Uterus (tissue), 4 donors: ENCODE measurements at places on chromosomes 6 and 20.
A peak's percentile ranks its signal among the peaks of the same experiment; 100 is the strongest.

GRCh38 chr20:3164763-3165410, 5.2 kb upstream of the FASTKD5 start:
- DNase-seq, result no peak

GRCh38 chr6:28794175-28795002, 129.4 kb downstream of the TRIM27 start:
- no peak for DNase-seq

GRCh38 chr6:136568129-136568528, 17.9 kb upstream of the MAP7 start:
- no peak for DNase-seq

GRCh38 chr6:71190809-71191208, 97.8 kb upstream of the OGFRL1 start:
- no peak for DNase-seq

DNA sequence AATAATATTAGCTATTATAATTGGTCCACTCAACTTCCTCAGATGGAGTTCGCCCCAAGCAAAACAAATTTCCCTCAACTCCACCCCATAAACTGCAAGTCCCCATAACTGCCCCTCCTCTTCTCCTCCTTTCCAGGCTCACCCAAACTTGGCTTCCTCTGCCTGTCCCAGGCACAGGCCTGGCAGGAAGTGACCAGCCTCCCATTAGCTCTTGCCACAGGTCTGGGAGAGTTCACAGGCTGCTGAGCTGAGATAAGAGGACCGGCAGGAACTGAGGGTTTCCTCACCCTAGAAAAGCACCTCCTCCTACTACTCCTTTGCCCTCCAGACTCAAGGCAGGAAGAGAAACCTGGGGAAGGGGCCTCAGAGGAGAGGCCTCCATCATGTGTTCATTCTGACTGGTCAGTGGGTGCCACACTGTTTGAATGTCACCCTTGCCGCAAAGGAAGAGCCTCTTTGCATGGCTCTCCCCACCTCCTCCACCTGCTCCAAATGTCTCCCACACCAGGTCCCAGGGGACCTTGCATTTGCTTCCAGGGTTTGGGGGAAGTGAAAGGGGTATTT, 24.5 kb upstream of the SMIM29 start:
- peak; percentile 61 for DNase-seq

GRCh38 chr20:8162610-8163009, 30.5 kb downstream of the PLCB1 start:
- no peak for DNase-seq

GRCh38 chr6:166306378-166307081, 1.7 kb downstream of the PRR18 start:
- DNase-seq, result no peak

GRCh38 chr6:159777240-159777904, 12.0 kb downstream of the TCP1 start:
- no peak for DNase-seq

DNA sequence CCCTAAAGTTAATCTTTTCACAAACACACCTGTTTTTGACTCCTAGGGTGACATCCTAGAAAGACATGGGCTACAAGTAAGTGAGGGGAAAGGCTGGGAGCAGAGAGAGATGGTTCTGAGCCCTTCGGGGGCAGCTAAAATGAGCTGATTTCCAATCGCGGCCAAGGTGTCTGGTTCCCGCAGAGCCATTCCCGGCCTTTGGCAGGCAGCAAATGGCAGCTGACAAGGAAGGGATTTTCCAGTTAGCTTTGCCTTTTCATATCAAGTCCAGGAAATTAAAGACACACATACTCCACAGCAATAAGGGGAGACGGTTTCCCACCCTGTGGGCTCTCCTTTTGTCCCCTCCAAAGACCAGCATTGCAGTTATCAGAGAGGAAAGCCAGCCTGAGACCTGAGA, 228.5 kb downstream of the ZMYND8 start:
- no peak for DNase-seq

- peak; percentile 67 for DNase-seq
Observed at GRCh38 chr20:5658912-5659345, 91.3 kb upstream of the SHLD1 start.
